ENCODE measurements at places on chromosomes 12 and 14.

DNA sequence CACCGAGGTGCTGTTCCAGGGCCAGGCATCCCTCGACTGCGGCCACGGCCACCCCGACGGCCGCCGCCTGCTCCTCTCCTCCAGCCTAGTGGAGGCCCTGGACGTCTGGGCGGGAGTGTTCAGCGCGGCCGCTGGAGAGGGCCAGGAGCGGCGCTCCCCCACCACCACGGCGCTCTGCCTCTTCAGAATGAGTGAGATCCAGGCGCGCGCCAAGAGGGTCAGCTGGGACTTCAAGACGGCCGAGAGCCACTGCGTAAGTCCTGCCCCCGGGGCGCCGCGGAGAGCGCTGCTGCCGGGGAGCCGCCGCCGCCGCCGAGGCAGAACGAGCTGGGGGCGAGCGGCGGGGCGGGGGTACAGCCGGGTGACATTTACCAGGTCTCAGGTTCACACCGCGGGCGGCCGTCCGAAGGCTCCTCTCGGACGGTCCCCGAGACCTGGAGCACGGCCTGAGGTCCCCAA, 1.4 kb downstream of the PLXNC1 start:
- peak; percentile 50 for DNase-seq

- peak; percentile 72 for DNase-seq
These were observed 103.9 kb upstream of the MYL2 start for GRCh38 chr12:111024205-111024801.

DNA sequence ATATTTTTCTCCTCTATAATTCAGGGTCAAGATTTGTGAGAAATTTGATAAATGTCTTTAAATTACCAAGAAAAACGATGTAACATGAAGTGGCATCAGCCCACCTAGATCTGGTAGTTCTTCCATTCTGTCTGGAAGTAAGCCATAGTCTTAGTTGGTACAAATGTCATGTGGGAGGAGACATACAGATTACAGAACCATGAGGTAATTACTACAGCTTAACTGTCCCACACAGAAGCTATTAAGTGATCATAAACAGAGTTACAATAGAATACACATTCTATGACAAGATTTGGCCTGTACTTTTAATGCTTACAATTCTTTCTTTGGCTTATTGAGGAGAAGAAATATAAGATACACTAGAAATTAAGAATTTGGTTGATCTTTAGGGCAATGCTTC, 13.7 kb upstream of the SIX1 start:
- DNase-seq: no peak

DNA sequence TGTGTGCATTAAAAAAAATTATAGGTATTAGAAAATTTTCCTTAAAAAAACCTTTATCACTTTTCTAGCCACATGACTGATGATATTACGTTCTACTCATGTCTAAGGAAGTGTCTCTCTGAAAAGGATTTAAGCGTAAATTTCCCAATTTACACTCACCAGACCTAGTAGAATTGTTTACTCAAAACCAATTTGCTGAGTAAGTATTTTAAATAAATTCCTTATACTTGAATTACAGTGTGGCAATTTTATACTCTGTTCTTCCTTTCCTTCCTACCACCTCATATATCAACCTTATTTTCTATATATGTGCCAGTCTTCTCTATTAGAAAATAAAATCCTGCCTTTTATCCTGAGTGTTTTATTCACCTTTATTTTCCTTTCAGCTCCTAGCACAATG, 1035.1 kb downstream of the TRHDE start:
- no peak for DNase-seq

GRCh38 chr12:88185988-88186387, 43.9 kb downstream of the TMTC3 start:
- DNase-seq: no peak

Data from activated CD4-positive, alpha-beta T cell treated with anti-CD3 and anti-CD28 coated beads for 36 hours (primary cell).